Left lung (tissue), 14 donors: ENCODE measurements at places on chromosomes 4 and X.
A peak's percentile ranks its signal among the peaks of the same experiment; 100 is the strongest.

DNA sequence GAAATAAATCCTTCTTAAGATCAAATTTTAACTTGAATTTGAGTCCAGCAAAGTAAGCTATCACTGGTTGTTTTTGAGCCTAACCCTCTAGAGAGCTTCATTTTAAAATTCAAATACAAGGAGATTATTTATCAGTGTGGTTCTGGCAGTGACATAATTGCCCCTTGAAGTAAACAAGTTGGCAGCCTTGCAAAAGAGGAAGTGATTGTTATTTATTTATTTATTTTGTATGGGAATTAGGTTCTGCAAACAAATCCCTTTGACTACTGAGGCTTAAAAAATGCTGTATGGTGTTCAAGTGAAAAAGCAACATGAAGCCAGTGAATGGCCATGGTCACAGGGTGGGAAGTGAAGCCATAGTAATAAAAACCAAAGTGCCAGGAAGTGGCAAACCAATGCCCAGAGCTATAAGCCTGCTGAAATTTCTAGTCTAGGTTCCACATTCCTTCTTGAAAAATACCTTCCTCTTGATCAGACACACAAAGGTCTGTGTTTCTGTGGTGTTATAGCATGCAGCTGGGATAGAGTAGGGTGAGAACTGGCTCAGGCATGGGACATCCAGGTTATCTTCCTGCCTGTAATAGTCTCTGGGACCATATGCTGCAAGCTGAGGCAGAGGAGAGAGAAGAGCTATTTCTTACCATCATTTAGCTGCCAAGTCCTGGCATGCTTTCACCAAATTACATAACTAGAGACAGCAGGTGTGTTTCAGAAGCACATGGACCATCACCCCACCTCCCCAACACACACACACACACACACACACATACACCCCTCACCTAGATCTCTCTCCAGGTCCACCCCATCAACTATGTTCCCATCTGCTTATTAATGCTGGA is 47.1 kb upstream of the TSPAN7 start:
- no peak for DNase-seq
- no peaks in the 10 kb centered on the region for H3K36me3 ChIP-seq
- no peaks in the 10 kb centered on the region for H3K4me1 ChIP-seq
- no peaks in the 10 kb centered on the region for H3K27me3 ChIP-seq
- no peak overlapping the region for H3K27ac ChIP-seq

DNA sequence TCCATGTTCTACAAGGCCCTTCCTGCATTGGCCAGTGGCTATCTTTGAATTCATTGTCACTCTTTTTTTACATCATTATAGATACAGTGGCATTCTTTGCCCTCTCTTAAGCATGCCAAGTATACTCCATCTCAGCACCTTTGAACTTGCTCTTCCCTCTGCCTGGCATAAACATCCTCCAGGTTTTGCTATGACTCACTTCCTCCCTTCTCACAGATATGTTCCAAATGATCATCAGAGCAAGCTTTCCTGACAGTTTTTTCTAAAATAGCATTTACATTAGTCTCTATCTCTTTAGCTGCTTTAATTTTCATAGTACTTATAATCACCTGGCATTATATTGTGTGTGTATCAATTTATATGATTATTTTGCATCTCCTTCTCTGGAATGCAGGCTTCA is 553.3 kb upstream of the MAGEB2 start:
- H3K4me3 ChIP-seq = no peak overlapping the region
- H3K27me3 ChIP-seq = no peaks in the 10 kb centered on the region
- no peak overlapping the region for H3K27ac ChIP-seq
- no peaks in the 10 kb centered on the region for H3K36me3 ChIP-seq
- no peak for DNase-seq

GRCh38 chrX:17737986-17738713 is 857 bp downstream of the SCML1 start:
- peaks cover 4% of the 10 kb centered on the region for H3K27me3 ChIP-seq
- H3K4me3 ChIP-seq = peak overlapping the region; percentile 52
- peak; percentile 54 for DNase-seq
- no peaks in the 10 kb centered on the region for H3K4me1 ChIP-seq

GRCh38 chr4:150299816-150300215 is 221.6 kb downstream of the DCLK2 start:
- no peaks in the 10 kb centered on the region for H3K4me1 ChIP-seq
- no peak overlapping the region for H3K27ac ChIP-seq
- no peaks in the 10 kb centered on the region for H3K36me3 ChIP-seq
- no peaks in the 10 kb centered on the region for H3K27me3 ChIP-seq
- no peak for DNase-seq

DNA sequence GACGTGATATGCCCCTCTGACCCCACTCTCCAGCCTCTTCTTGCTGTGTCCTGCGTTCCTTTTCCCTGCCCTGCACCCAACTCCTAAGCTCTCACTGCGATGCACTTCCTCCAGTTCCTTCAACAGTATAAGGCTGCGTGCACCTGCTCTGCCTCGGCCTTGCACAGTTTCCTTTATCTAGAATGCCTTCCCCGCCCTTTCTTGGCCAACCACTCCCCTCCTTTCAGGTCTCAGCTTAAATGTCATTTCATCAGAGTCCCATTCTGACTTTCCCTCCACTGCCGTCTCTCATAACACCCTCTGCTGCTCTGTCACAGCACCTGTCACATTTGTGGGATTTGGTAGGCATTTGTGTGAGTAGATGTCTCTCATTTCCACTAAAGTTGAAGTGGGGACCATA is 58.4 kb upstream of the NEIL3 start:
- H3K27me3 ChIP-seq = no peaks in the 10 kb centered on the region
- DNase-seq = no peak
- peaks cover 4% of the 10 kb centered on the region for H3K4me1 ChIP-seq
- H3K27ac ChIP-seq = no peak overlapping the region
- no peak overlapping the region for H3K4me3 ChIP-seq
- H3K36me3 ChIP-seq = no peaks in the 10 kb centered on the region

- H3K4me1 ChIP-seq = peaks cover 59% of the 10 kb centered on the region
- H3K27ac ChIP-seq = no peak overlapping the region
- no peak for DNase-seq
- no peaks in the 10 kb centered on the region for H3K36me3 ChIP-seq
These were observed 36.5 kb downstream of the TBC1D9 start for GRCh38 chr4:140719686-140720085.
